ENCODE measurements at places on chromosomes 4 and X. TPM values are rescaled to one million over a fixed set of nuclear protein-coding genes. Genes with fewer than 3 reads are reported as not detected.

XAGE3 gene
- 0.31 TPM for polyA plus RNA-seq

C4orf17 gene
- 0.15 TPM for polyA plus RNA-seq

EVC gene
- 12.9 TPM for polyA plus RNA-seq

RRH gene
- 0.15 TPM for polyA plus RNA-seq

CACNA1F gene
- not detected for polyA plus RNA-seq

ABHD18 gene
- 12.0 TPM for polyA plus RNA-seq

RASGEF1B gene
- 3.4 TPM for polyA plus RNA-seq

MAP3K15 gene
- polyA plus RNA-seq, result 0.38 TPM

CLGN gene
- 1.6 TPM for polyA plus RNA-seq

SLITRK2 gene
- polyA plus RNA-seq, result 0.83 TPM

SGCB gene
- 157 TPM for polyA plus RNA-seq

DNA sequence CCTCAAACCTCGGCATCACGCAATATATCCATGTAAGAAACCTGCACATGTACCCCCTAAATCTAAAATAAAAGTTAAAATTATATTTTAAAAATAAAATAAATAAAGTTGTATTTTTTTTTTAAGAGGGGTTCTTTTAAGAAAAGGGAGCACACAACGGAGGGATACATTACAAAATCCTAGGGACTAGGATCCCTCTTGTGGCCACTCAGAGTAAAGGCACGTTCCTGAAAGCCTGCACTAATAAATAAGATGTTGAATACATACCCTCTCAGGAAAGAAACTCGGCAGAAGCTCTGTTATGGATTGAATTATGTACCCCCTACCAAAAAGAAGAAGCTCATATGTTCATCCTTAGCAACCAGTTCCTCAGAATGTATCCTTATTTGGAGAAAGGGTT, 50.9 kb upstream of the PRDX4 start:
- peak; percentile 6 for DNase-seq

GRCh38 chr4:73609706-73610105, 10.5 kb downstream of the RASSF6 start:
- no peak for DNase-seq

GRCh38 chrX:30513284-30513683, 64.3 kb downstream of the TASL start:
- no peak for DNase-seq

DNA sequence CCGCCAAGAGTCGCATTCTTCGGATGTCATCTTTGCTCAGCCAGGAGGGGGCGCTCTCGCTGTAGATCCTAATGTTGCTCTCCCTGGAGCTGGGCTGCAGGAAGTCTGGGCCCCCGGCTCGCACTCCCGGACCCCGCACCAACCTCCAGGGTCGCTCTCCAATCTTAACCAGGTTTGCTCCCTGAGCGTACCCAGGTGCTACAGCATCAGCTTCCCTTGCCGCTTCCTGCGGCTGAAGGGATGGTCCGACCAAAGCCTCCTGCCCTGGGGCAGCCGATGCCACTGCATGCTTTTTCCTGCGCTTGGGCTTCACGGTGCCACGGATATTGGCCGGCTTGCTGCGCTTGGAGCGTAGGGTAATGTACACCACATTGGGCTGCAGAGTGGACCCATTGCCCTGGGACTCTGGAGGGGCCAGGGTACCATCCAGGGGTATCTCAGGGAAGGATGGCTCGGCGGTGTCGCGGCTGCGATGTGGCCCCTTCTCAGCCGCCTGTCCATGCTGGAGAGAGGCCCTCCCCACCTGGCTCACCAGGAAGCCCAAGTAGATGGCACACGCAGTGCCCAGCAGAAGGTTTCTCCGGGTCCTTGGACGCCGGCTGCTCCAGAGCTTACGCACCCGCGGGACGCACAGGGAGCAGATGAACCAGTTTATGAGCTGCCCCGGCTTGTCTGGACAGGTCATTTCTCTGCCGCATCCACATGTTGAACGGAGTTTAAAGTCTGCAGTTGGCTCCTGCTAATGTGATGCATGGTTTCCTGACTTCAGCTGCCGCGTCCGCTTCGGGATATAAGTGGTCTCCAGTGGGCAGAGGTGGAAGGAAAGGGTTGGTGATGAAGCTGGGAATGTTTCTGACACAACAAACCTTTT, 1.9 kb downstream of the GASK1B start:
- DNase-seq, result no peak

- no peak for DNase-seq
Measured at GRCh38 chr4:44415251-44415650, 33.4 kb downstream of the KCTD8 start.

DNA sequence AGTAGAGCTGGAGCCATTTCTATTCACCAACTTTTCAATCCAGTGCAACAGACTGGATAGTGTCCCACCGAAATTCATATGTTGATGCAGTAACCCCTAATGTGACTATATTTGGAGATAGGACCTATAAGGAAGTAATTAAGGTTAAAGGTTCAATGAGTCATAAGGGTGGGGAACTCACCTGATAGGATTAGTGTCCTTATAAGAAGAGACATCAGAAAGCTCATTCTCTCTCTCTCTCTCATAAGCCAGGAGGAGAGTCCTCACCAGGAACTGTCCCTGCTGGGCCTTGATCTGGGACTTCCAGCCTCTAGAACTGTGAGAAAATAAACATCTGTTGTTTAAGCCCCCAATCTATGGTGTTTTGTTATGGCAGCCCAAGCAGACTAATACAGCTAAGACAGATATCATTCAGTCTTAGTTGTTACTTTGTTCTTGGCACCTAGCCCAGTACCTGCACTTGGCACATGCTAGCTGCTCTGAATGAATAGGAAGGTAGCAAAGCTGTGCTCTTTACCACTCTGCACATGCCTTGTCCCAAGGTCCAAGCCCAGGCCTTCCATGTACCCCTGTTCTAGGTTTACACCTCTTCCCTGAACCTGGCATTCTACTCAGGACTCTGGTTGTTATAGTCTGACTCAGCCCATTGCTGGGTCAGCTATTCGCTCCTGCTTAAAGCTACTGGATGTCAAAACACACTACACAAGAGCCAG, 19.2 kb upstream of the BRS3 start:
- DNase-seq, result no peak

GRCh38 chr4:147078875-147079658, 133.4 kb upstream of the TTC29 start:
- DNase-seq, result no peak

- DNase-seq, result no peak
Measured at GRCh38 chr4:183396227-183396637, 48.2 kb upstream of the CDKN2AIP start.

- no peak for DNase-seq
Measured at GRCh38 chrX:30935985-30936384, 46.9 kb upstream of the TAB3 start.

DNA sequence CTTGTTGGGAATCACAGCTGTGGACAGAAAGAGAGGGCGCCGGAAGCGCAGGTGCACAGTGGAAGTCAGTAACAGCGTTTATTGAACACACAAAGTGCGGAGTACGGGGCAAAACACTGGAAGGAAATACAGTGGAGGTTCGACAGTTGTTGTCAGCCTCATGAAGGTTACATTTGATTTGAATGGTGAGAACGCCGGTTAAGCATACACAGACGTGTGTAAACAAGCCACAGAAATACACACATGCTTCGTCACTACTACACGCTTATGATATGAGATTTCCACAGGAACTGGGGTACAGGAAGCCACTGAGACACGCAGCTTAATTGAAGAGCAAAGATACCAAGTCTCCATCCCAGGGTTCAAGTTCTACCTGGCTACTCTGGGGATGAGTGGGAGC, 12.0 kb downstream of the CCKAR start:
- no peak for DNase-seq

DNA sequence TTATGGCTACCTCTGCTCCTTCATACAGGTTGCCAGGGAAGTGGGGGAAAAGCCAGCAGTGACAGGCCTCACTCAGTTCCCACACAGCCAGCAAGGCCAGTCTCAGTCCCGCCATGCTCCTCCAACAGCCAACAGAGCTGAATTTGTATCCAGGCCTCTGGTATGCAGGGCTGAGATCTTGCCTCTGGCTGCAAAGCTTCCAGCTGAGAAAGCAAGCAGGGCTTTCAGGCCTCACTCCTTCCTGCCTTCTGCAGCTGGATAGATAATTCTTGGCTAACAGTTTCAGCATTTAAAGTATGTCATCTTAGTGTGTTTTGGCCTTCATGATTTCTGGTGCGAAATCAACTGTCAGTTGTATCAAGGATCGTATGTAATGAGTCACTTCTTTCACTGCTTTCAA, 103.6 kb downstream of the GNL3L start:
- peak; percentile 42 for DNase-seq

- DNase-seq, result no peak
Measured at GRCh38 chr4:163592212-163592611, 97.7 kb downstream of the TMA16 start.

DNA sequence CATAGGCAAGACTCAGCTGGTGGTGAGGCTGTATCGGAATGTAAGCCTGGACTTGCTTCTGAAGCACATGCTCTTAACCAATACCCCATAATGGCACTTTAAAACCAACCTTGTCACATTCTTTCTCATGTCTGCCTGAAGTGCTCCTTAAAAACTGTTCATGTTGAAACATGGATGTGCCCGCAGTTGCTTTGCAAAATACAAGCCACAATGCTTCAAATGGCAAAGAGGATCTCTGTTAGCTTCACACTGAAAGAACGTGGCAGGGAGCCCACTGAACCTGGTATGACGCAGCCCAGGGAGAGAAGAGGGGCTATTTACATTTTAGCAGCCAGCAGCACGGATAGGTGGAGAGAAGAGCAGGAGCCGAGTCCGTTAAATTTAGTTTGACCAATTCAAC, 29.3 kb downstream of the SOD3 start:
- no peak for DNase-seq

DNA sequence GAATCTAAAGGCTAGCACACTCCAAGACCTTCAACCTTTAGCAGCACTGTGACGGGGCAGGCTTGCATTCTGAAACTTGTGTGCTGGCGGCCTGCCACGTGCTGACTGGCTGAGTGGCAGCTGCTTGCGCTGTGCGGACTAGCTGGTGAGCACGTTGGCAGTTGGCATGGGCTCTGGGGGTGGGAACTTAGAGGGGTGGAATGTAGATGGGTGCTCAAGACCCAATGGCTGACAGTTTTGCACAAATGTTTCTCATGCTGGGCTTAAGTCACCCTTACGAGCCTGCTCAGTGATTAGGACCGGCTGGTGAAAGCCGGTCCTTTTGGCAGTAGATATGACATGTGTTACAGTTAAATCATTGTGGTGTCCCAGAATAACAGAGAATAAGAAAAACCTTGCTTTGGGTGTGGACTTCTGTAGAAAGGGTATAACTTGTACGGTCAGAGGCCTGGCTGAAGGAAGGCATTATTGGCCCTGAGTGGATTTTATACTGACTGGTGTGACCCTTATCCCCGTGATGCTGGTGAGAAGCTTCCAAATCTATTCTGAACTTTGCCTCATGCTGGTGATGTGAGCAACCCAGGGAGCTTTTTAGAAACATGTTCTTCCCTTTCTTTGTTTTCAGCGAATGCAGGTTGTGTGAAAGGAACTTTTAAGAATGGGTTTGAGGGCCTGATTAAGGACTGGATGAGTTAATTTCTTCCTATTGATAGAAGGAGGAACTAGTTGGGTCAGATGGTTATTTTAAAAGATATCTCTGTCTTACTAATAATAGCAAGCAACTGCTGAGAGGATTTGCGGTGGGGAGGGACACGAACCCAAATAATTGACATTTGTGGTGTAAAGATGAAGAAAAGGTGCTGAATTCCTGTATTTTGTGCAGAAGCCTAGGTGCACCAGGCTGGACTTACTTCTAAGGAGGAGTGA, 107.4 kb upstream of the SLC4A4 start:
- DNase-seq, result peak; percentile 85

GRCh38 chr4:170623899-170624298, 534.1 kb upstream of the AADAT start:
- DNase-seq, result no peak

Measured in muscle of back (tissue), 13 donors.